ENCODE measurements at places on chromosomes 2 and 18. TPM values are rescaled to one million over a fixed set of nuclear protein-coding genes. Genes with fewer than 3 reads are reported as not detected.
A peak's percentile ranks its signal among the peaks of the same experiment; 100 is the strongest.

GRCh38 chr2:7744827-7745226, 827.6 kb downstream of the RNF144A start:
- DNase-seq = peak; percentile 56

DNA sequence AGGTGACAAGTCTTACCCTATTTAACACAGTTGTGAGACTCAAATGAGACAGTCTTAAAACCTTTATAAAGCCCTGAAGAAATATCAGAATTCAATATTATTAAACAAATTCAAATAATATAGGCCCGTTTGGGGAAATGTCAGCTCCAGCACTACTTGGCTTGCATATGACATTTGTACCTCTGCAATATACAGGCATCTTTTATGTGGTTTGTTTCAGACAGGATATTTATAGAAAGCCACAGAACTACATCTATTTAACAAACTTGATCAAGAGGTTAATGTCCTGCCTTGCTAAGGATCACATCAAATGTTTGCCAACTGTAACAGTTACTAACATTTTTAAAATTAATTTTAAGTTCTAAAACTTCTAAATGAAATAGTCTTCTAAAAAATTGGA, 3.2 kb upstream of the MREG start:
- DNase-seq = no peak

DNA sequence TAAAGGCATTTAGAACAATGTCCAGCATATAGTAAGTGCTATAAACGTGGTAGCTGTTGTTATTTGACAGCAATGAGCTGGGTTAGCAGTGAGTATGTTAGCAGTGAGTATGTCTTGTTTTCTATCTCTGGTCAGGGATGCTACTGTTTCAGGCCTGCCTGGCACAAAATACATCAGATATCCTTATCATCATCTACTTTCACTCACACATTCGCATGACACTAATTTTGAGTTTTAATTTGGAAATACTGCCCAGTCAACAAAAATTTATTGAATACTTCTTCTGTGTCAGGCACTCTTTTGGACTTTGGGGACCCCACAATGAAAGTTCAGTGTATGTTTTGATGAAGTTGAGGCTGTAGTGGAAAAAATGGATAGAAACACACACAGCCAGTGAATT, 401.6 kb downstream of the CLIP4 start:
- DNase-seq = no peak

- DNase-seq = no peak
Measured at GRCh38 chr2:57892920-57893319, 153.7 kb upstream of the VRK2 start.

DNA sequence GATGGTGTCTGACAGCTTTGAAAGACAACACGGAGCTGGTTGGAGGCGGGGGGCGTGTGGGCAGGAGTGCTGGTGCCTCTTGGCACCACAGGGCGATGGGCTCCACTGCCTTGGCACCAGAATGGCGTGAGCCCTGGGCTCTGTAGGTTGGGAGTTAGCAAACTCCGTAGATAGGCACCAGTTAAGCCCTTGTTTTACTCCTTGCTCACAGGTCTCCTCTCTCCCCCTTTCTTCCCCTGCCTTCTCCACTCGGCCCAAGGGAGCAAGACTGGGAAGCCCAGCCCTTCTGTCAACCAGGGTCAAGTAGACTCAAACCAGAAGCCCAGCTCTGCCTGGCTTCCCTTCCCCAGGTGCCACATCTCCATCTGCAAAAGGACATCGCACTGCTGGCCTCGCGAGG, 281.7 kb upstream of the ID2 start:
- DNase-seq = no peak

GRCh38 chr2:159592441-159592840, 23.9 kb downstream of the BAZ2B start:
- DNase-seq = no peak

GRCh38 chr2:55418512-55419232, 984 bp downstream of the CCDC88A start:
- no peak for DNase-seq

DNA sequence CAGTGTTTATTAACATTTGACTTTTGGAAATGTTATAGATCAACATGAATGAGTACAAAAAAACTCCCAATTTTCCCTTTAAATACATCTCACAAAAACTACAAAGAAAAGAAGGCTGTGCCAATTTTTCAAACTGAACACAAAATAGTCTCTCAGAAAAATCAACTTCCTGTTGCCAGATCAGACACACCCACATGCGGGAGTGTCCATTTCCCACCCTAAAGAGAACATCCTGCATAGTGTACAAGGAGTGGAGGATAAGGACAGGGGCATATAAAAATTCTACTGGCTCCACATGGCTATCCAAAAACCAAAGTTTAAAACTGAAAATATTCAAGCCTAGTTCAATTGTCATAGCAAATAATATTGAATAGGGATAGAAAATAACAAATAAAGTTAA, 165.3 kb downstream of the ATAD2B start:
- no peak for DNase-seq

DNA sequence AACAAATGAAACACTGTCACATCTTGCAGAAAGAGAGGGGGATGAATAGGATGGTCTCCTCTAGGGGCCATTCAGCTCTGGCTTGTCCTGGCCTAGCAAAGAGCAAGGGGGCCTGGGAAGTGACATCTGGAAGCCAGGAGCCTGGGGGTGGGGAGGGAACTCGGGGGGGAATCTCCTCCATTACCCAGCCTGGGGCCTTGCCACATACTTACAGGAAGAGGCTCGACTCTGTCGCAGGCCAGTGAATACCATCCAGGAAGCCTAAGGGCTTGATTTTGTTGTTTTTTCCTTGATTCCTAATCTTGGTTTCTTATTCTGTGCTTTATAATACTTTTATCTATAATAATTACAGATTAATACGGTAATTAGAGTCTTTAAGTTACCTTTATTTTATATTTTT, 797.5 kb upstream of the ID2 start:
- no peak for DNase-seq

- DNase-seq = no peak
Measured at GRCh38 chr2:142218471-142218870, 87.7 kb upstream of the LRP1B start.

- no peak for DNase-seq
Measured at GRCh38 chr18:24068945-24069693, 54.6 kb downstream of the TTC39C start.

DNA sequence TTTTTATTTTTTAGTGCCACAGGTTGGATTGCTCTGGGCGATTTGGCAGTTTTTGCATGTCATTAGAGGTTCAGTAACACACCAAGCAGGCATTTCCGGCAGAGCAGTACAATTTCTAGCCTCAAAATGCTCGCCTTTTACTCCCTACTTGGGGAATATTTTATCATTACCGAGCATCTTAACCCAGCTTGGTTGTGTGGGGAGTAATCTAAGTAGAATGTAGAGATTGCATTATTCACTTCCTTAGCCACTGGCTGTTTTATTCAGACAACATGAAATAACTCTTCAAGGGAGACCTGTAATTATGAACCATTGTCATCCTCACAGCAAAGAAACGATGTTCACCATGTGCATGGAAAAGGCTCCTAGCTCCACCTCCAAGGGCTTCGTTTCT, 13.1 kb downstream of the GRP start:
- DNase-seq = no peak

DNA sequence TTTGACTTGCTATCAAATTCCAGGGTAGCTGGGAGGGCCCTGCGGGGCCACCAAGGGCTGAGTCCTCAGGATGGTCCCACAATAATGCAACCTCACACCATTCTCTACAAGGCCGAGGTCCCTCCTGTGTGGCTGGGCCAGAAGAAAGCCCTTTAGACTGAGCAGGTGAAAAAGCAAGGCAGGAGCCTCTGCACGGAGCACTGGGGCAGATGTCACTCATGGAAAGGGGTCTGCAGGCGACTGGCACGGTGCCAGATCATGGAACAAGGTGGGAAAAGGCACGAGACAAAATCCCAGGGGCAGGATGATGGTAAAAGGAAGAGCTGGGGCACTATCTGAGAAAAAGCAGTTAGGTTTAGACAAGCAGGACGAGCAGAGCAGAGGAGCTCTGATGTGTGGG, 16.1 kb downstream of the HJURP start:
- no peak for DNase-seq

GRCh38 chr2:172735582-172736423, at the start of gene RAPGEF4:
TSS of gene RAPGEF4 (plus strand) at chr2:172735845. CDS start at chr2:172735984, 139 bp downstream.
- no peak for DNase-seq

- DNase-seq = peak; percentile 29
Measured at GRCh38 chr2:187138265-187138664, 289.3 kb upstream of the ZSWIM2 start.

DNA sequence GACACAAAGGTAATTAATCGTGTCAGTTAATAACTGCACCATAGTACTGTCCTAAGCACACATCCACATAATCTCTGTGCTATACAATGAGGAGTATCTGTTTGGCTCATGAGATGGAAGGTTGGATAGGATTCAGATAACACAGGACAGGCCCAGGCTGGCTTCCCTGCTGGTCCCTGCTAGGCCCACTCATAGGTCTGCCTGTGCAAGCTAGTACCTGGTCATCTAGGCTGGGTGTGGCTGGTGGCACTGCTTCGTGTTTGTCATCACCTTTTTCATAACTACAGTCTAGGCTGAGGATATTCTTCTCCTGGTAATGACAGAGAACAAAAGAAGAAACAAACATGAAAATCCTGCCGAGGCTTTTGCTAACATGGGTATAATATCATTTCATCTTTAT, 392.8 kb downstream of the TRIB2 start:
- no peak for DNase-seq

DNA sequence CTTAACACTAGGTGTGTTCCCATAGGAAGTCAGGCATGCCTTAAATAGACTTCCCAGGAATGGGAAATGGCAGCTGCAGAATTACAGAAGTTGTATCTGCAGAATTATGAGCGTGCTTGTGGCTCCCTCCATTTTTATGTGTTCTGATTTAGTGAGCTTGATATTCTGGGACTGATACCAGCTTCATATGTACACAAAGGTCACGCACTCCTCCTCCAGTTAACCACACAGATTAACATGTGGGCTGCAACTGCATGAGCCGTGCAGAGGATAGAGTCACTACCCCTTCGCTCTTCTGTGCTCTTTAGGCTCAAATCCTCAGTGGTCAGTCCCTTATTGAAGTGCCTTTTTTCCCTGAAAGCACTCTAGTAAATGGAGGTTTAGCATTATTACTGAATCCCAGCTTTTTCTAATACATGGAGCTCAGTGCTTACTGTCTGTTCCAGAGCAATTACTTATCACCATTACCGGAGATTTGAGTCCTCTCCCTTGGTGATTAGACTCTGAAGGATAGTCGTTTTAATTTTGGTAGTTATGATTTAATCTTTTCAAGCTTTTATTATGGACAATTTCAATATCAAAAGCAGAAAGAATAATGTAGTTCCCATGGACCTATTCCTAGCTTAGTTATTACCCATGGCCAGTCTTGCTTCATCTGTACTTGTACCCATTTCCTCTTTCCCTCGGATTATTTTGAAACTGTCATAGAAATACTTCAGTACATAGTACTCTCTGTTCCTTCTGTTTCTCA, 238.3 kb downstream of the PRKCE start:
- no peak for DNase-seq

GRCh38 chr18:57891707-57892391, 88.7 kb upstream of the ATP8B1 start:
- DNase-seq = no peak

DNA sequence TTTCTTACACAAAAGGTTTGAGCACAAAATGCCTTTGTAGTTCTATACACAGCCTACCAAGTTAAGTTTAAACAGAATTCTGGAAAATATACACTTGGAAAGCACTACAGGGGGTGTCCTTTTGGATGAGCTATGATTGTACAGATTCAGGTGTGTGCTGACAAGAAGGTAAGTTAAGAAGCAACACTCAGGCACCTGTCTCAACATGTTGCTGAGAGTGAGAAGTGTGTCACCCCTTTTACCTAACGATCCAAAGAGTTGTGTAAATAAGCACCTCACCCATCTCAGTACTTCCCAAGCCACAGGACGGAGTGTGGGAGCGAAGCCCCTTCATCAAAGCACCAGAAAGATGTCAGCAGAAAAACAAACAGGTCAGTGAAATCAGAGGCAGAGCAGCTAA, 109.5 kb upstream of the DAPL1 start:
- no peak for DNase-seq

DNA sequence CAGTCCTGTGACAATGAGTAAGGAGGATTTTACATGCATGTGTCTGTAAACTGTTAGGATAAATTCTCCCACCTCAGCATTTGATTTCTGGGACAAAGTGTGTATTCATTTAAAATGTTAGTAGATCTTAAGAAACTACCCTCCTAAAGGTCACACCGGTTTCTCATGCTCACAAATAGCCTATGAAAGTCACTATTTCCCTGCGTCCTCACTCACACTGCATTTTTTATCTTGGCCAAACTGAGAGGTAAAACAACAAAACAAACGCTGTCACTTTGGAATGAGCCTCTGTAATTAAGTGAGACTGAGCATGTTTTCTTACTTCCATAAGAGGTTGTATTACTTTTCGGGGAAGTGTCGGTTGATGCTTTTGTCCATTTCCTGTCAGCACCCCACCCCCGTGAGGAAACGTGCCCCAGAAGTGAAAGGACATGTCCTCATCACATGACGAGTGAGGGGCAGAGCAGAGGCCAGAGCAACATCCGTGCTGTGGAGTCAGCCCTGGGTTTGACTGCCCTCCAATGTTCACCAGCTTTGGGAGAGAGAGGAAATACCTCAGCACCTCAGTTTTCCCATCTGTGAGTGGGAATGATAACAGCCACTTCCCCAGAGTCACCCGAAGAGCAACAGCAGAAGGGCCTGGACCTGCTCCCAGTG, 3.1 kb downstream of the GYPC start:
- peak; percentile 53 for DNase-seq

DNA sequence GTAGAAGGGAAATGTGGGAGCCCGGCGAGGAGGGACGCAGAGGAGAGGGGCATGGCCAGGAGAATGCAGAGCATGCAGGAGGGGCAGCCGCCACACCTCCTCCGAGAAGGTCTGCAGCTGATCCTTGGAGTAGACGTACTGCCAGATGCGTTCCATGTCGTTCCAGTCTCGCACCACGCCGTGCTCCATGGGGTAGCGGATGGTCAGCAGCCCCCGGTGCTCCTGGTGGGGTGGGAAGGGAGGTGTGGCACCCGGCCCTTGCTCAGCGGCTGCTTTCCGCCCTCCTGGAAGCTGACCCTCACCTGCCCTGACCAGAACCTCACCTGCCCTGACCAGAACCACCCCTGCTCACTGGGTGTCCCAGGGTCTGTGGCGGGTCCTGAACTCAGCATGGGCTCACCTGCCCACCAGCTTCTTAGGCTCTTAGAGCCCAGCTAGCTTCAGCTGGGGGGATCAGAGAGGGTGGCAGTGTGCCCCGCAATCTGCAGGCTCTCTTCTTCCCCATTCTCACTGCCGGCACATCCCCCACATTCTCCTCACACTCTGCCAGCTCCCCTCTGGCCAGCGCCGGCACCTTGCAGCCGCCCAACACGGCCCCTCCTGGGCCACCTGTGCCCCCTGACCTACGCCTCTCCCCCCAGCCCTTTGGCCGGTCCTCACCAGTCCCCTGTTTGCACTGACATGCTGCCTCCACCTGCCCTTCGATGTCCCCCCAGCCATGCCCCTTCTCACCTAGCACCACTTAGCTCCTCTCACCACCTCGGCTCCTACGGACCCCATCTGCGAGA, 4.4 kb downstream of the ACTR1B start:
- DNase-seq = no peak

- no peak for DNase-seq
Measured at GRCh38 chr2:135740206-135740605, 1.4 kb upstream of the UBXN4 start.

The CIB4 gene
- not detected for total RNA-seq

The MRO gene
- total RNA-seq = 1.2 TPM

The TCF23 gene
- not detected for total RNA-seq

The ZNF892 gene
- 2.0 TPM for total RNA-seq

The TMEFF2 gene
- total RNA-seq = 5.0 TPM

The GAREM1 gene
- total RNA-seq = 10.4 TPM

The ANKRD53 gene
- not detected for total RNA-seq

The CFC1 gene
- not detected for total RNA-seq

The UGT1A5 gene
- total RNA-seq = not detected

The TUBB8B gene
- total RNA-seq = not detected

The SFT2D3 gene
- total RNA-seq = 8.3 TPM

The PXDN gene
- 171 TPM for total RNA-seq

The LYPD6 gene
- 8.6 TPM for total RNA-seq
